ENCODE measurements at places on chromosomes 6 and 20.
A peak's percentile ranks its signal among the peaks of the same experiment; 100 is the strongest.

- no peak for DNase-seq
These were observed 272.9 kb upstream of the SUPT3H start for GRCh38 chr6:45650524-45651135.

DNA sequence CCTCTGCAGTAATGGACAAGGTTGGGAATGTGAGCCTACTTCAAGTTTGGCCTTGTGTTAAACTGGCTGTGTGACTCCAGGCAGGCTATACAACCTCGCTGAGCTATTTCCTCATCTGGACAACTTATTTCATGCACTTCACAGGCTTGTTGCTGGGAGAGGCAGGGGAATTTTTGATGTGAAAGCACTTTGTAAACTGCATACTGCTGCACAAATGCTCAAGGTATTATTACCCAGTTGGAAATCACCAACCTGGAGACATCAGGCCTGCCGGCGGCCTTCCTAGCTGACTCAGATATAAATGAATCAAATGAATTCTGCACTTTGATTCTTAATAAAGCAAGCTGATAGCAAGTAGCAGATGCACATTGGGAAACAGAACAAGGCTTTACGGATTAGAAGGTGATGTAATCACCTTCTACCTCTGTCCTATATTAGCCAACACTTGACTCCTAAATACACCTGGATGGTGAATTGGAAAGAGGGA, 10.1 kb downstream of the JARID2 start:
- no peak for DNase-seq

GRCh38 chr6:169807229-169807628, 55.8 kb downstream of the ERMARD start:
- DNase-seq, result no peak

DNA sequence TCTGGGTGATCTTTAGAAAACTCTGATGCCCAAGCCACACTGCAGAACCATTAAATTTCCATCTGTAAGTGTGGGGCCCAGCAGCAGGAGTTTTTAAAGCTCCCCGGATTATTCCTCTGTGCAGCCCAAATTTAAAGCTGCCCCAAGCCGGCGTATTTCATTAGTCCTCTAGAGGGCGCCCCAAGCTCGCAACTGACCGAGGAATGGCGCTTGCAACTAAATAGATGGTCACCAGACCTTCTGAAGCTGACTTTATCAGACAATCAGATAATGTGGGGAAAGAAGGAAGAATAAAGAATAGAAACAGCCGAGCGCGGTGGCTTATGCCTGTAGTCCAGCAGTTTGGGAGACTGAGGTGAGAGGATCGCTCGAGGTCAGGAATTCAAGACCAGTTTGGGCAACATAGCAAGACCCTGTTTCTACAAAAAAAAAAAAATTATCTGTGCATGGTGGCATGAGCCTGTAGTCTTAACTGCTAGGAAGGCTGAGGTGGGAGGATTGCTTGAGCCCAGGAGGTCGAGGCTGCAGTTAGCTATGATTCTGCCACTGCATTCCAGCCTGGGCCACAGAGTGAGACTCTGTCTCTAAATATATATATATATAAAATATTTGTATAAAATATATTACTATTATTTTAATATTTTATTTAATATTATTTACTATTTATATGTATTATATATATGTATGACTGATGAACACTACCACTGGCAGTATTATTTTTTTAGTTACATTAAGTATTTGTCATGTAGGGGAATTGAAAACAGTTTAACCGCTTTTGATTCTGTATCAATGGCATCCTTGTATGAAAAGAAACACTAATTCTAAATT, 56.0 kb downstream of the OTOR start:
- DNase-seq, result no peak

- DNase-seq, result peak; percentile 89
These were observed 242.2 kb downstream of the HIVEP2 start for GRCh38 chr6:142702501-142703460.

DNA sequence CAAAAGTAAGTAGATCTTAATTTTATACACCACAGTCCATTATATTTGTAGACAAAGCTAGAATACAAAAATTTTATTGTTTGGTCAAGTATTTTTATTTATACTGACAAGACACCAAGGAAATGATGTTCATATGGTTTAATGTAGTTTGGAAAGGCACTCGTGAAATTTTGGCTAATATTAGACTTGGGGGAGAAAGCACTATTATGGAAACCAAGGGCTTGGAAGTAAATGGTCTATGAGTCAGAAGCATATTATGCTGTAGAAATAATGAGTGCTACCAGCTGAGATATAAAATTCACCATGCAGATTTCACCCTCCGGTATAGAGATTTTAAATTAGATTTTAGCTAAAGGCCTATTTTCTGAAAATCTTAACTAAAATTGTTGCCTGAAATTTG, 233.6 kb downstream of the KCNQ5 start:
- DNase-seq, result no peak

DNA sequence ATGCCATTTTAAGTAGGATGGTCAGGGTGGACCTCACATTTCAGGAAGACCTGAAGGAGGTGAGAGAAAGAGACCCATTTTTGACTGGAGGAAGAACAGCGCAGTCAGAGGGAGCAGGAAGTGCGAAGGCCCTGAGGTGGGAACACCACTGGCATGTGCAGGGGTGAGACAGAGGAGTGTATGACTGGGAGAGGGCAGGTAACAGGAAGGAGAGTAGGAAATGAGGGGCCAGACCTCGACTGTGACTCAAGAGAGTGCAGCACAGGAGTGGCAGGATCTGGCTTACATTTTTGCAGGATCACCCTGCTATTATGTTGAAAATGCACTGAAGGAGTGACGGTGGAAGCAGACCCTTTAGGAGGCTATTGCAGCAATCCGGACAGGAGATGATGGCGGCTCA, 117.7 kb upstream of the CDYL start:
- DNase-seq, result no peak

DNA sequence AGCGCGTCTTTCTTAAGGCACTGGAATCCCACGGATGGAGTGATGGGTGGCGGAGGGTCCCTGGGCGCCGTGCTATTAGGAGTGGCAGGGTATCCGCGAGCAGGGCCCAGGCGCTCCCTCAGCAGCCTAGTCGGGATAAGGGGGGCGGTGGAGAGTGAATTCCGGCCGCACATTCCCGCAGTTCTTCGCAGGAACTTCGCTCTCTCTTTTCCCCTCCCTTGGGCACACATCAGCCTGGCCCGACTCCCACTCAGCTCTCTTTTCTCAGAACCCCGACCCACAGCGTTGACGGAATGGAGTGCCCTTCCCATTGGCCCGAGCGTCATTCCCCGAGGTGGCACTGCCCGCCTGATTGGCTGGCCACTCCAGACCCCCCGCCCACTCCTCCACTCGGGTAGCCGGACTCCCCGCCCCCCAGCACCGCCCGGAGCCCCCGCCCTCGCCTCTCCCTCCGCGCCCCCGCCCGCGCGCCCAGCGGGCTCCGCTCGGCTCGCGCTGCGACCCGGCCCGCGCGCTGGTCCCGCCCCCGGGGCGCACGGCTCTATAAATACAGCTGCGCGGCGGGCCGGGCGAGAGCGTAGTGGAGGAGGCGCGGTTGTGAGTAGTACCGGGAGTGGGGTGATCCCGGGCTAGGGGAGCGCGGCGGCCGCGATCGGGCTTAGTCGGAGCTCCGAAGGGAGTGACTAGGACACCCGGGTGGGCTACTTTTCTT, at the start of gene ID4:
Gene ID4, plus strand, starts transcription at position 572 of the 712 bp plus-strand sequence. CDS start 385 bp downstream, outside the sequence.
- no peak for DNase-seq

- no peak for DNase-seq
These were observed 858 bp upstream of the PTPRK start for GRCh38 chr6:128521282-128521632.

- no peak for DNase-seq
These were observed 34.6 kb upstream of the SCRT2 start for GRCh38 chr20:709991-710779.

DNA sequence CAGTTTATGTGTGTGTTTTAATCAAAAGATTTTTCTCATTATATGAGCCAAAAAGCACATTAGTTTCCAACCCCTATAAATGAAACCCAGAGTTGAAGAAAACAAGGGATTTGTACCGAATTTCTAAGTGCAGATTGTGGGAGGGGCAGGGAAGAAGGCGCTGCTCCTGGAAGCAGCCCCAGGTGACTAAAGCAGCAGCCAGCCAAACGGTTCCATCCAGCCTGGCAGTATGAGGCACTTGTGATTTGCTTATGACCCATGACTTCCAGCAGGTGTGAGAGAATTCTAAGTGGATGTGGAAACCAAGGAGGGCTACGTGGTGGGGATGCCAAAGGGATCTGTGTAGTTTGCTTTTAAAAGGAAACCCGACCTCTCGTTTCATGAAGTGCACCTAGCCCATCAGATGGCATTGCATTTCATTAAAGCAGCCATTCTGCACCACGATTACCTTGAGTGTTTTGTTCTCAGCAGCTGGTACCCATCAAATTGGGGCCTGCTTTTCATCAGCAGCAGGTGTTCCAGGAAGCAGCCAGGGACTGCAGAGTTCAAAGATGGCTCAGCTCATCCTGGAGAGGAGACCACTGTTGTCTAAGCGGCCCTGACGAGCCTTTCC, 79.1 kb downstream of the DTD1 start:
- no peak for DNase-seq

- no peak for DNase-seq
These were observed 32.4 kb downstream of the SLC16A10 start for GRCh38 chr6:111119571-111120329.

DNA sequence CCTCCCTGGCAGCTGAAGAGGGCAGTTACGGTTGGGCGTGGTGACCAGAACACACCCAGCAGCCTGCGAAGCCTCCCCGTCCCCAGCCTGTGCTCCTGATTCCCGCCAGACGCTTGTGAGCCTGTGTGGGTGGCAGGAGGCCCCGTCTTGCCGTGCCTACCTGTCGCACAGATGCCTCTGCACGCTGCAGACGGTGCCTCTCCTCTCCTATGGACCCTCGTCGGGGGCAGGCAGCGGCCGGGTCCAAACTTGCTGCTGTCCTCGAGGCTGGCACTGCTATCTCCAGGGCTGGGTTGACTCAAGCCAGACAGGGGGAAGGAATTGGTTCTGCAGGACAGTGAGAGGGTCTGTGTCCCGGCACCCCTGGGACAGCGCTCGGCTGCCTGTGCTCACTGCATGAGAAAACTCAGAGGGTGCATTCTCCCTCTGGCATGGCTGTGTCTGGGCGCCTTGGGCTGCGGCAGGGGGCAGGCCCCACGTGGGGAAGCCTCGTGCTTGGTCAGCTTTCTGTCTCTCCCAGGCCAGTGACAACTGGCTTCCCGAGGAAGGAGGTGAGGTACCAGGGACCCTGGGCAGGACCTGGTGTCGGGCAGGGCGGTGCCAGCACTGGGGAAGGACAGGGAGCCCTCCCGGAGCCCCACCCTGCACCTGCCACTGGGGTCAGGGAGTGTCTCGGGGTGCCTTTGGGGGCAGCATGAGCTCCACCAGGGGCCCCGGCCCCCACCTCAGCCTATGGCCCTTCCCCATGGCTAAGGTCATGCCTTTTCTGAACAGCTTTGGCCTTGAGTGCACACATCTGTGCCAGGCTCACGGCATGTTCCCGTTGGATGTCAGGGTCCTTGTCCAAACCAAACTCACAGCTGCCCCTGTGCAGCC, 127.5 kb downstream of the TAF4 start:
- no peak for DNase-seq

- DNase-seq, result no peak
These were observed 150.1 kb downstream of the FARS2 start for GRCh38 chr6:5411414-5411813.

GRCh38 chr20:63293456-63293855, 470 bp downstream of the COL20A1 start:
- DNase-seq, result no peak

DNA sequence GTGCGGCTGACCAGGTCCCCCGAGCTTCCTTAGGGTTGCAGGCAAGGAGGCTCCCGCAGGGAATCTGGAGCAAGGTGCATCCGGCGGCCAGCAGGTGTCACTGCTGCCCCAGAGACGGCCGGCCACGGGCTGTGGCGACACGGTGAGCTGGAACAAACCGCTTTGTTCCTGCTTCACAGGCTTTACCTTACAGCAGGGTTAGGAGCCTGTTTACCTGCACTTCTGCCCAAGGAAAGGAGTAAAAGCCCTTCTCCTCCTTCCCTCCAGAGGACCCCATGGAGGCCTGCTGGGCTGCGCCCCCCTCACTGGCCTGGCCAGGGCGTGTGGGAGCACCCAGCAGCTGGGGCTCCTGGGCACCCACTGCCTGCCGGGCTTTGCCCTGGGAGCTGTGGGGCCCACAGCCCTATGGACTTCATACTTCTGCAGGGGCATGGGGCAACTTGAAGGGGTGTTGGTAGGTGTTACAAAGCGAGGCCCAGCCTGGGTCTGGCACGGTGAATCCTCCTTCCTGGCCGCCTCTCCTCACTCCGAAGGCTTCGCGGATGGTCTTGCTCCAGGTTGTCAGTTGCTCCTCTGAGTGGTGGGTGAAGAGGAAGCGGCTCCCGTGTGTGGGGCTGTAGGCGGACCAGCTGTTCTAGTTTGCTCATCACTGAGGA, 88.4 kb downstream of the CDC5L start:
- no peak for DNase-seq

DNA sequence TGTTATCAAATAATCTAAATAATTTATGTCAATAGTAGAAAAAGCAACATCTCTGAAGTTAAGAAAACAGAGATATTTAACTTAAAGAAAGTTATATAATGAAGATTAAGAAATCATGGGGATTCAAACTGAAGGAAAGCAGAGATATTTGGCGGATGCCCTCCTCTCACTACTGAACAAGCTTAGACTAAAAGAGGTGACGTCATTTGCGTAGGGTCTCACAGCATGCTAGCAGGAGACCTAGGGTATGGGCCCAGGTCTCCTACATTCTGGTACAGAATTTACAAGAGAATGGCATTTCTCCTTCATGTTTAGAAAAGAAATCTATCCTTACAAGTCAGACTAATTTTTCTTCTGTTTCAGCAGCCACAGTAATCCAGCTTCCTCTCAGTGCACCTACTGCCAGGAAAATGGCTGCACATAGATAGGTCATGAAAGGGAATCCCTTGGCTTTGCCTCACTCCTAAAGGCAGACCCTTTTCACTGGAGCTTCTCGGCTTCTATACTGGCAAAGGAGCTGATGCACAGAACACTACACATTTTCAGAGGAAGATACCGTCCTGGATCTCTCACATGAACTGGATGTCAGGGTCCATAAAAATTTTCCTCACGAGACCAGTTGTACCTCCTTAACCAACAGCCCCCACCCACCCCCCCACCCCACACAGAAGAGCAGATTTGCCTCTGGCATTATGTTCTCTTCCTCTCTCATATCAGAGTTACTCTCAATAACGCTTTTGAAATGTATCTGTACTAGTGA, 41.8 kb upstream of the DST start:
- no peak for DNase-seq

- DNase-seq, result no peak
These were observed 83.1 kb upstream of the FOXQ1 start for GRCh38 chr6:1228754-1229191.

DNA sequence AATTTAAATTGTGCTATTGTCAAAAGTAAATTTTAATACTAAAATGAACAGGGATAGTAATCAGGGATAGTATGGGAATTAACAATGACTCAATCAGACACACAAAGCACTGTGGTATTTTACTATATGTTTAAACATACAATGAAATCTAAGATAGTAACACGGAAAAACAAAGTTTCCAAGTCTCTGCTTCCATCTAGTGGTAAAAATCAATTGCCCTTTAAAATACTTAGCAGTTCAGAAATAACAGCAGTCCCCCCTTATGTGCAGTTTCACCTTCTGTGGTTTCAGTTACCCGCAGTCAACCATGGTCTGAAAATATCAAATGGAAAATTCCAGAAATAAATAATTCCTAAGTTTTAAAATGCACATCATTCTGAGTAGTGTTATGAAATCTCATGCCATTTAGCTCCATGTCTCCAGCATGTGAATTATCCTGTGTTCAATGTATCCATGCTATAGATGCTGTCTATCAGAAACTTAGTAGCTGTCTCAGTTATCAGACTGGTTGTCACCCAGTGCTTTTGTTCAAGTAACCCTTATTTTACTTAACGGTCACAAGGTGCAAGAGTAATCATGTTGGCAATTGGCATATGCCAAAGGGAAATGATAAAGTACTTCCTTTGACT, 58.5 kb downstream of the AHI1 start:
- peak; percentile 47 for DNase-seq

GRCh38 chr20:52309181-52309580, 117.6 kb upstream of the ZFP64 start:
- no peak for DNase-seq

Data from GF-D8 (cell line).